ENCODE measurements at places on chromosomes 5 and 9.

DNA sequence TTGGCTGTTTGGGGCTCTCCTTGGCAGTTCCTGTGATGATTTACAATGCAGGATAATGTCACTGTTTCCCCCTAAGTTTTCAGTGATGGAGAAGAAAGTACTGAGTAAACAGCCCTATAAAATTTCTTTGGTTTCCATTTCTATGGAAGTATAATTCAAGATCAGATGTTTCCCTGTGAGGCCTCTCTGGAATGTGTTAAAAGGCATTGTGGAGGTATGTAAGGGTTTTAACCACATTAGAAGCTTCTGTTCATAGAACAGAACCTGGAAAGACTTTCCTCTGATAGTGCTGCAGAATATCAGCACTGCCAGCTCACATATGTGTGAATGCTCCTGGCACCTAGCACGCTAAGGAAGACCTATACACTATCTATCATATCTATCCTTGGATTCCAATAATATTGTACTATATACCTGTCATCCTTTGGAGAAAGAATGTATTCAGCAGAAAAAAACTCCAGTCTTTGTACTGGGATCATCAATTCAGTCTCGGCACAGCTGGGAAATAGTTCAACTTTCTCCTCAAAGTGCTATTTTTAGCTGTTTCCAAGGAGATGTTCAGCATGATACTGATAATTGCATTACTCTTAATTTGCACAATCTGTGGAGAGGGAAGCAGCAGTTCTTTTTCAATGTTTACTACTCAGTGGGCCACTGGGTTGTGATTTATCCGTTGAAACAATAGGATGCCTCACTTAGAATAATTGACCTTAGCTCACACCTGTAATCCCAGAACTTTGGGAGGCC is 21.9 kb downstream of the TTC1 start:
- DNase-seq, result no peak

- peak; percentile 40 for DNase-seq
Measured at GRCh38 chr9:124600407-124600806, 93.2 kb upstream of the NR5A1 start.

- DNase-seq, result no peak
Measured at GRCh38 chr5:132233081-132233480, 5.4 kb upstream of the P4HA2 start.

- peak; percentile 30 for DNase-seq
Measured at GRCh38 chr5:119386596-119387344, 31.0 kb downstream of the TNFAIP8 start.

DNA sequence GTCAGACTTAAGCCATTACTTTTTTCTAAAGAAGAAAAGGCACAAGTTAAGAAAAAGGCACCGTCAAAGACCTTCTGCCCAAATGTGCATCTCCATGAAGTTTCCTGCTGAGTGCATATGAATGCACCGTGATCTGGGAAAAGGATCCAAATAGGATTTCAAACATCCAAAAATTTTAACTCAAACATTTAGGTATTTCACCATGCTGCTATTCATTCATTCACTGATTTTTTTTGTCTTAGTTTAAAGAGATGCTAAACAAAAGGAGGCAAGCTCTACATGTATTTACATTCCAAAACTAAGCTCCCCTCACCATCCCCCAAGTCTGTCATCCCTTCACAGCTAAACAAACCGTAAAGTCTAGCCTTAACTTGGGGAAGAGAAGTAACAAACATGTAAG is 291.9 kb downstream of the ARL15 start:
- no peak for DNase-seq

DNA sequence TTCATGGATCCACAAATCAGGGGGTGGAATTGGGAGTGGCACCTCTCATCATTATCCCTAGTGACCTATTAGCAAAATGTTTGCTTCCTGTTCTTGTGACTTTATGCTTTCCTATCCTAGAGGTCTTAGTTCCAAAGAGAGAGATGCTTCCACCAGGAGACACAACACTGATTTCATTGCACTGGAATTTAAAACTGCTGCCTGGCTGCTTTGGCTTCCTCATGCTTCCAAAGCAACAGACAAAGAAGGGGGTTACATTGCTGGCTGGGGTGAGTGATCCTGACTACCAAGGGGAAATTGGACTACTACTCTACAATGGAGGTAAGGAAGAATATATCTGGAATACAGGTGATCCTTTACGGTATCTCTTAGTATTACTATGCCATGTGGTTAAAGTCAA is 69.2 kb upstream of the SH3GL2 start:
- no peak for DNase-seq

- DNase-seq, result no peak
Measured at GRCh38 chr5:127834094-127834531, 130.9 kb downstream of the CCDC192 start.

GRCh38 chr9:99078717-99079116 is 26.2 kb upstream of the TGFBR1 start:
- DNase-seq, result no peak

DNA sequence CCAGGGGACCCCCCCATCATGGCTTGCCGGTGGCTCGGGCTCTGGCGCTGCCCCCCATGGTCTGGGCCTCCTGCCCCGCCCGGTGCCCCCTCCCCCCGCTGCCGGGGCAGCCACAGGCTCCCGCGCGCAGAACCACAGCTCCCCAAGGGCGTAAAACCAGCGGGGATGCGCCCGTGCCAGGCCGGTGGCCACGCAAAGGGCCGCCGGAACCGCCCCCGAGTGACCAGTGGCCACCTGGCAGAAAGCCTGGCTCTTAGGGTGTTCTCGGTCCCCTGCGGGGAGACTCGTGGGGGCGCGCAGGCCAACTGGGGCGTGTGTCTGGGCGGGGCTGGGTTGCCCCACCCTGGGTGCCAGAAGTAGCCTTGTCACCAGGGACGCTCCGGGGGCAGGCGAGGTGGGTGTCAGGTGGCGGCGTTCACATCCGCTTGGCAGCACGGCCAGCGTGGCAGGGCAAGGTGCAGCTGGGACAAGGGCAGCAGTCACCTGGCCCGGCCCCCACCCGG is 515 bp upstream of the AGPAT2 start:
- no peak for DNase-seq

DNA sequence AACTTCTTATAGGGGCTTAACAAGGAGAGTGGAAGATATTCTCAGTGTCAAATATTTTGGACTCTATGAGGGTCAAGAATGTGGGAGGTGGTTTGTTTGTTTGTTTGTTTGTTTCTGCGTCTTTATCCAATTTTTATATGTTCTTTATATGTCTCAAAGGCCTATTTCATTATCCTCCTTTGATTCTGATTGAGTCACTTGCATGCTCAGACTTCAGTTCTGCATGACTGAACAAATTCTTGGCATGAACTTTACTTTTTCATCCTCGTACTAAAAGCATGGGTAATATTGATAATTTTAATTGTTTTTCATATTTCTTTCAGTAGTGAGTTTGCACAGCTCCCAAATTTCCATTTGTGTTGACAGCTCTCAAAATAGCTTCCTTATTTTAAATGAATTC is 19.2 kb upstream of the ERBIN start:
- DNase-seq, result no peak

DNA sequence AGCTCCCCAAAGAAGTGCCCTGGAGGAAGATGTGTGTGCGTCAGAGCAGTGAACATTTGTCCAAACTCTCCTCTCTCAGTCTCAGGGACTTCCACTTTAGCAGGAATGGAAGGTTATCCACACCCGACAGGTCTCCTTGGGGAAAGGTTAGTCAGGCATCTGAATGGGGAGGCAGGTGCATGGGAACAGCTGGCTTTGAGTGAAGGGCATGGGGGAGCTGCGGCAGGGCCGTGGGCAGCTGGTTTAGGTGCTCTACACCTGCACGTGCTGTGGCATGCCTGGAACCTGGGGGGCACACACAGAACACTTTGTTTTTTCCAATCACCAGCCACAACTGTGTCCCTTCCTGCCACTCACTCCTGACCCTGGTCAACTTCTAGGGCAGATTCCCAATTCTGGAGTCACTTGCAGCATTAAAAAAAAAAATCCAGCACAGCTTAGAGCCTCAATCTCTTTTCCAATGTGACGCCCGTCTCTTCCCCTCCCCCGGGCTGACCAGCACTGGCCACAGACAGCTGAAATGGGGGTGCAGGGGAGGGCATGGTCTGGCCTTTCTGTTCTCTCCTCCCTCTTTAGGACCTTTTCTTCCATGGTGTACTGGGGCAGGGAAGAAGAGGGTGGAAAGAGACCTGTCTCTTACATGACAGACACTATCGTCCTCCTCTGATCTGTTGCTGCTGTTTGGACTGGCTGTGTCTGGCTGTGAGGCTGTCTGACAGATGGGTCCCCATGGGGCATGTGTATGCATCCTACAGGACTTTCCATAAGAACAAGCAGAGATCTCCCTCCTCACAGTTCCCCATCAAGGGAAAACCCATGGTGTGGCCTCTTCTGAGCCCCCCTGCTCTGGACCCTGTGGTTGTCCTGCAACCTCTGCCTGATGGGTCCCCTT is 9.5 kb upstream of the IL3 start:
- DNase-seq, result no peak

- DNase-seq, result peak; percentile 65
Measured at GRCh38 chr9:27227192-27227591, 69.8 kb downstream of the EQTN start.

DNA sequence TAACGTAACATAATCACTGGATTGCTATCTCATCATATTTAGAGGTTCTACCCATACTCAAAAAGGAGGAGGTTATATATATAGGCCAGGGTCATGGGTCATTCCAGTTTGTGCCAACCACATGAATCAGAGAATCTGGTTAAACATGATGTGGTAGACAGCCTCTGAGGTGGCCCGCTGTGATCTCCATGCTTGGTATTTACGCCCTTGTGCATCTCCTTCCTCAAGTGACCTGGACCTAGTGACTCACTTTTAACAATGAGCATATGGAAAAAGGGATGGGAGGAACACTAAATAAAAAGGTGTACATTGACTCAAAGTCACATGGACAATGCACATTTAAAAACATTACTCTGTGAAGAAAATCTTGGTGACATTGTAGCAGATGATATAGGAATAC is 77.7 kb upstream of the CTNND2 start:
- DNase-seq, result no peak

GRCh38 chr5:164721656-164722055 is 1216.2 kb downstream of the MAT2B start:
- DNase-seq, result no peak

DNA sequence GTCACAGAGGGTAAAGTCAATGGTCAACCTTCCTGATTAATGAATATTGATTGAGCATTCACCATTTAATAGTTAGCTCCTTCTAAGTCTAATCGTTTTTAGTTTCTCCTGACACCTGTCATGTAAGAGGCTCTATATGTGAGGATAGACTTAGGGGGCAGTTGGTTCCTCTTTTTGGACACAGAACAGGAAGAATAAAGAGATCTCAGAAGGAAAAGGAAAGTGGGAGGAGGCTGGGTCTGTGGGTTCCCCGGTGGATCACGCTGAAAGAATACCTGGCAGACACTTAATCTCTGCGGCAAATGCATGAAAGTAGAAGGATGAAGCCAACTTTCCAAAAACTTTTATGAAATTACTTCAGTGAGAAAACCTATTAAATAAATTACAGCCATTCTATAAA is 98.4 kb downstream of the PDE4D start:
- DNase-seq, result no peak

GRCh38 chr9:94183240-94183999 is 75.7 kb upstream of the ZNF169 start:
- DNase-seq, result no peak

- no peak for DNase-seq
Measured at GRCh38 chr5:62314213-62314830, 8.3 kb downstream of the KIF2A start.
